ENCODE measurements at places on chromosomes 3 and 15. TPM values are rescaled to one million over a fixed set of nuclear protein-coding genes. Genes with fewer than 3 reads are reported as not detected.
A peak's percentile ranks its signal among the peaks of the same experiment; 100 is the strongest.

Gene LRRIQ4
- total RNA-seq = not detected

DNA sequence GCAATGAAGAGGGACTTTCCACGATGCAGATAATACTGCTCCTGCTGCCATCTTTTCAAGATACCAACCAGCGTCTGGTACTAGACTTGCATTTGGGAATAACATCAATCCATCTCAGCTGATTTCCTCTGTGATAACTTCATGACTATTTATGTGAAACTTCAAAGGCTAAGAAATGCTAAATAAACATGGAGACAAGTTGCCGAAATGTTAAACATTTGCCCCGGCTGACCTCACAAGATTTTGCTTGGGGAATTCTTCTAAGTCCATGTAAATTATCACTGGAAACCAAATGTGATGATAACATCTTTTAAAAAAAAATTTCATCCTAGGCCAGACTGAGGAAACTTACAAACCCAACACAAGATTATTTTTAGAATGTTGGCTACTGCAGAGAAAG lies 185.8 kb upstream of the PRICKLE2 start:
- H3K27ac ChIP-seq = no peak overlapping the region
- no peaks in the 10 kb centered on the region for H3K36me3 ChIP-seq
- H3K4me1 ChIP-seq = no peaks in the 10 kb centered on the region
- H3K27me3 ChIP-seq = no peaks in the 10 kb centered on the region

- no peaks in the 10 kb centered on the region for H3K27me3 ChIP-seq
- H3K4me3 ChIP-seq = no peak overlapping the region
- no peaks in the 10 kb centered on the region for H3K4me1 ChIP-seq
- DNase-seq = no peak
Observed at GRCh38 chr3:110767838-110768237, 303.8 kb upstream of the NECTIN3 start.

- H3K36me3 ChIP-seq = 0 out of 3 replicates have a peak, but pooled peaks cover 2% of the 10 kb centered on the region
- no peak overlapping the region for H3K27ac ChIP-seq
- no peaks in the 10 kb centered on the region for H3K4me1 ChIP-seq
- no peak for DNase-seq
Observed at GRCh38 chr3:113773381-113773780, 26.5 kb downstream of the ATP6V1A start.

DNA sequence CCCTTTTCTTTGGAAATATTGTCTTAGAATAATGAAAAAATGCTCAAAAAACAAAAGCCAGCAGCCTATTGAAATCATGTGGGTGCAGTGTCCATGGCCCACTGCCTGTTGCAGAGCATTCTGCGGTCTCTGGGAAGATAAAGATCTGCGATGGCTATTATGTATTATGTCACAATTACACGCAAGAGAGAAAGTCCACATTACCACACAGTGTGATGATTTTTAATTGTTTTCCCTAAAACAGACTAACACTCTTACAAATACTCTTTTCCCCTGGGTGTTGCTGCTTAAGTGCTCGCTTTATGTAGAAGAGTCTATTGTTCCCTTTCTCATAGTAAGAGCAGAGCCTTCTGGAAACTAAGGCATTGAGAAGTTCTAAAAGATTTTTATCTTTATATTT lies 32.2 kb downstream of the SSR3 start:
- H3K4me3 ChIP-seq = no peak overlapping the region
- no peaks in the 10 kb centered on the region for H3K4me1 ChIP-seq
- no peak overlapping the region for H3K27ac ChIP-seq
- DNase-seq = no peak
- H3K36me3 ChIP-seq = no peaks in the 10 kb centered on the region

Gene SPRED1
- total RNA-seq = 15.1 TPM

GRCh38 chr15:52256930-52257733 lies 38.5 kb downstream of the MYO5C start:
- no peak overlapping the region for H3K27ac ChIP-seq
- H3K27me3 ChIP-seq = peaks cover 13% of the 10 kb centered on the region
- H3K4me1 ChIP-seq = no peaks in the 10 kb centered on the region
- no peak for DNase-seq

GRCh38 chr3:30835667-30836066 lies 58.8 kb downstream of the GADL1 start:
- no peaks in the 10 kb centered on the region for H3K36me3 ChIP-seq
- no peaks in the 10 kb centered on the region for H3K27me3 ChIP-seq
- H3K27ac ChIP-seq = no peak overlapping the region
- no peak for DNase-seq
- no peaks in the 10 kb centered on the region for H3K4me1 ChIP-seq

Gene CYP1A2
- not detected for total RNA-seq

Gene PRKAR2A
- total RNA-seq = 84.4 TPM

DNA sequence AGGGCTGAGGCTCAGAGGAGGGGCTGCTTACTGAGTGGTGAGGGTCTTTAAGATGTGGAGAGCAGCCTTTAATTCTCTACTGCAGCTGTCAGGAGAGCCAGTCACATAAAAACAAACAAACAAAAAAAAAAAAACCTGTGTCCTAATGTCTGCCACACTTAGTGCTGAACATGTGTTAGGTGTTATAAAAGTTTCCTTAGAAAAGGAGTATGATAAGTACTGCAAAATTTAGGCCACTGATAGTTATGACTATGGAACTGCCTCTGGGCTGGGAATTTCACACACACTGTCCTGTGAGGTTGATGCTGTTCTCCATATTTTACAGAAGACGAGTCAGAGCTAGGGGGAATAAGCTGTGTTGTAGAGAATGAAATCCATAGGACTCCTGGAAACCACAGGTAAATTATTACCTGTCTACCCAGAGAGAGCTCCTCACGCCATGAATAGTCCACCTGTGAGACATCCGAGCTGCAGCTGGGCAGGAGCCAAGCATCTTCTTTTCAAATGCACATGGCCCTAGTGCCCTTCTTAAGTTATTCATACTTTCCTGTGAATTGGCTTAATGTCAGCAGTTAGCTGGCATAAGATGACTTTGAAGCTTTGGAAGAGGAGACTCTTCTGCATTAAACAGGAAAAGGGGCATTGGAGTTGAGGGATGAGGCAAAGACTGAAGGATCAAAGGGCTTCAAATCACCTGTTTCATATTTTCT lies 34.5 kb upstream of the SKOR1 start:
- no peaks in the 10 kb centered on the region for H3K4me1 ChIP-seq
- no peak overlapping the region for H3K4me3 ChIP-seq
- H3K27me3 ChIP-seq = no peaks in the 10 kb centered on the region
- H3K27ac ChIP-seq = no peak overlapping the region

Gene XCR1
- not detected for total RNA-seq

Gene RBPMS2
- 2.7 TPM for total RNA-seq

Gene TGM4
- total RNA-seq = not detected

- H3K36me3 ChIP-seq = no peaks in the 10 kb centered on the region
- no peak overlapping the region for H3K27ac ChIP-seq
- no peaks in the 10 kb centered on the region for H3K4me1 ChIP-seq
- DNase-seq = no peak
Observed at GRCh38 chr15:63004211-63004610, 38.3 kb upstream of the TPM1 start.

Gene NR1I2
- total RNA-seq = 0.18 TPM

Gene CILP
- not detected for total RNA-seq

- H3K4me3 ChIP-seq = no peak overlapping the region
- H3K4me1 ChIP-seq = peaks cover 15% of the 10 kb centered on the region
- DNase-seq = peak; percentile 55
- H3K27ac ChIP-seq = peak overlapping the region; percentile 23
- H3K27me3 ChIP-seq = no peaks in the 10 kb centered on the region
Observed at GRCh38 chr3:58520403-58521335, 16.3 kb downstream of the ACOX2 start.

- H3K36me3 ChIP-seq = no peaks in the 10 kb centered on the region
- H3K4me3 ChIP-seq = no peak overlapping the region
- no peak for DNase-seq
- H3K4me1 ChIP-seq = no peaks in the 10 kb centered on the region
- H3K27me3 ChIP-seq = no peaks in the 10 kb centered on the region
Observed at GRCh38 chr3:22977042-22977441, 226.1 kb upstream of the UBE2E2 start.

Measured in K562 (cell line).